ENCODE measurements at places on chromosomes 11 and 22.

DNA sequence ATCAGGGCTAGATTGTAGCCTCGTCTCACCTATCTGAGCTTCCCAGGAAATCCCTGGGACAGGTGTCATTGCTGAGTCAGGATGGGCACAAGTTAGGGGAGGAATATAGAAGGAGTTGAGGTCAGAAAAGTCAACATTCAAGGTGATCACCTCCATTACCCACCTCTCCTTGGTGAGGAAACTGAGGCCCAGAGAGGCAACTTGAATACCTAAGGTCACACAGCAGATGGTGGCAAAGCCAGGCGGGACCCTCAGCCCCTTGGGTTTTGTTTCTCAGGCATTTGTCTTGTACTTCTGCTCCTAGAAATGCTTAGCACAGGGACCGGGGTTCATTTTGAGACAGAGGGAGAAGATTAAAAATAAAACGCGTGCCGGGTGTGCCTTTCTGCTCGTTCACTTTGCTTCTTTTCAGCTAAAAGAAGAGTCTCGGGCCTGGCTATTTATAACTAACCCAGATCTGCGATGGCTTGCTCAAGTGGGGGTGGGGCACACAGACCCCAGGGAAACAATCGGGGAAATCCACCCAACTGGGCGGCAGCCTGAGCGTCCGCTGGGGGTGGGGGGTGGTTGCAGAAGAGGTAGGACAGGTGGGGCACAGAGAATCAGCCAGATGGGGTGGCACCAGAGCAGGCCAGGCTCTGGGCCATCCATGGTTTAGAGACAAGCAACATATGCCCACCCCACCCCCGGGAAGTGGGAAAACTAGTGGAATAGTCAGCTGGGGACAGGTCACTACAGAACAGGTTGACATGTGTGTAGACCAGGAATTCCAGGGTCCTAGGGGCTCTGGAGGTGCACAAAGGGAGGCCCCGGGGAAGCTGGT, 3.9 kb upstream of the GNAZ start:
- DNase-seq, result no peak

DNA sequence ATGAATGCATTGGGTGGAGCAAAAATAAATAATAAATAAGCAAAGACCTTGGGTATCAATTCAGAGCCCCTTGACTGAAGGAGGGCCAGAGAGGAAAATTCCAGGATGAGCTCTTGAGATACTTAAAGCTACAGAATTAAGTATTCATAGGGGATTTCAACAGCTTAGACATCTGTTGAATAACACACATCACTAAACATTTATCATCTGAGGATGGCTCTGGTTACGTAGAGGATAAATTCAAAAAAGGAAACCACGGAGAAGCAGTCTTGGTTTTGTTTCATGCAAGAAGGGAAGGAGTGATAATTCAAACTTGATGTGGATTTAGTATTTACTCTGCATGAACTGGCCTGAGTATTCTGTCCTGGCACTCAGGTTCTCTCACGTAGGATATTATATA, 29.8 kb downstream of the ARHGAP42 start:
- no peak for DNase-seq

DNA sequence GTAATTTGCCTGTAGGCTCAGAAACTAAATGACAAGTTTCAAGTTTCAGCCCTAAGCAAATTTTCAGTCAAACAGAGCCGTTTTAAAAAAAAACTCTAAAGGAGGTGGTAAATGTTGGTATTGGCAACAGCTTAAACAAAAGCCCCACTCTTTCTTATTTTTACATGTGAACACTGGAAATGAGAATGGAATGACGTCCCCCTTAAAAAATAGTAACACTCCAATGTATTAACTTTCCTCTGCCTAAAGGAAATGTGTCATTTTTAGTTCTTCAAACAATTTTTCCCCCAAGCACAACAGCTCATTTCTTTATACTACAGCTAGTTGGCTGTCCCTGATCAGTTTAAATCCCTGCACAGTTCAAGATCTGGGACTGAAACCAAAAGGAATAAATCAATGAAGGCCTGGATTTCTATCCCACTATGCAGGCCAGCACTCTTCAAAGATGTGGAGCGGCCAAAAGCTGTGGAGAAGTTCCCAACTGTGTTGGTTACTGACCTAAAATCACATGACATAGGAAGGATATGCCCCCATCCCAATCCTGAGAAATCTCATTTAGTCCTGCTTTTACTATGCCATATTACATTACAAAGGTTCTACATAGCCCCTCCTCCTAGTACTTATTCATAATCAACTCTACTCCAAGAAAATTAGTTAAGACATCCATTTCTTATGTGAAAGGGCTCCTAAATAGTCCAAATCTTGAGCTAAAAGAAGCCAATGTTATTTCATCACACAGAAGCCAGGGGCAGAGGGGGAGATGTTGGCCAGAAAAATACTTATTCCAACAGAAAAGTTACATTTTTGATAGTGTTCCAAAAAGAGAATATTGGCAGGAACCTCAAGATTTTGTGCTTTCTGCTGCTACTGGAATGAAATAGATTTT, 95.9 kb downstream of the CADM1 start:
- DNase-seq, result peak; percentile 2

GRCh38 chr11:35721651-35722282, 59.2 kb downstream of the TRIM44 start:
- no peak for DNase-seq

DNA sequence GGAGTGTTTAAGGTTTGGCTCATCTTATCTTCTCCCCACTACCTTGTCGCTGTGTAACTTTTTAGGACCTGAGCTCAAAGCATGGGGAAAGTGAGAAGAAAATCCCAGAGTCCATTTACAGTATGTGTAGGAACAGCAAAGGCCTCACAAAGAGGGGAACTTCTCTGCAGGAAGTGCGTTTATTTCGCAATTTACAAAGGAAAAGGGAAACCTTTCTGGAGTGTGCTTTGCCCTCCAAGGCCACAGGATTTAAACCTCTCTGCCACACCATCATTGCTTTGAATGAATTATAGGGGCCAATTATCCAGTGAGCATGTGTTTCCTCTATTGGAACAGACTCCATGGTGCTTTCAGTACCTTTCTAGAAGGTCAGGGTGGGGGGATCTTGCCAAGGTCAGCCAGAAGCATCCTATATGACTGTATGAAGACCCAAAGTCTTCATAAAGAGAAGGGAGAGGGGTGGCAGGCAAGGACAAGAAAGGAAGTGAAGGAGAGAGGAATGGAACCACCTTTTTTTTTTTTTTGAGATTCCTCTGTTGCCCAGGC, 68.1 kb upstream of the LMO2 start:
- no peak for DNase-seq

GRCh38 chr11:73480677-73481076, 104.5 kb downstream of the RELT start:
- no peak for DNase-seq

- DNase-seq, result no peak
Measured at GRCh38 chr11:534396-535209, 773 bp downstream of the HRAS start.

- DNase-seq, result no peak
Measured at GRCh38 chr22:27564806-27565205, 236.8 kb downstream of the MN1 start.

- DNase-seq, result peak; percentile 23
Measured at GRCh38 chr11:94224078-94224477, 80.3 kb upstream of the IZUMO1R start.

GRCh38 chr22:33677536-33677935, 242.7 kb downstream of the LARGE1 start:
- no peak for DNase-seq

DNA sequence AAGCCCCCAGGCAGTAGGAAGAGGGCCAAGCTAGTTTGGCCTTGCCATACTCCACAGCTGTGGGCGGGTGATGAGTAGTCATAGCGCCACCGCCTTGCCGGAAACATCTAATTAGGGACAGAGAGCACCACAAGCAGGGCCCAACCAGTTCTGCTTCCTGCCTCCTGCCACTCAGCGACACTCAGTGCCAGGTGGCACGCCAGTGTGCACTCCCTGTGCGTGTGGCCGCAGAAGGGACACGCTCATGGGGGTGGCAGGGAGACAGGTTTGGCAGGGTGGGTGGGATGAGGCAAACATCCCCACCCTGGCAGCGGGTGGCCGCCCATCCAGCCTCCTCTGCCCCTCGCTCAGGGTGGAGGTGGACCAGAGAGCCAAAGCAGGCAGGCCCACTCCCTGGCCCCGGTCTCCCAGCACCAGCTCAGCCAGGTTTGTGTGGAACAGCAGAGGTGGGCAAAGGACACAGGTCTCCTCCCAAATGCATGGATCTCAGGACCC, 4.9 kb downstream of the OVOL1 start:
- no peak for DNase-seq

DNA sequence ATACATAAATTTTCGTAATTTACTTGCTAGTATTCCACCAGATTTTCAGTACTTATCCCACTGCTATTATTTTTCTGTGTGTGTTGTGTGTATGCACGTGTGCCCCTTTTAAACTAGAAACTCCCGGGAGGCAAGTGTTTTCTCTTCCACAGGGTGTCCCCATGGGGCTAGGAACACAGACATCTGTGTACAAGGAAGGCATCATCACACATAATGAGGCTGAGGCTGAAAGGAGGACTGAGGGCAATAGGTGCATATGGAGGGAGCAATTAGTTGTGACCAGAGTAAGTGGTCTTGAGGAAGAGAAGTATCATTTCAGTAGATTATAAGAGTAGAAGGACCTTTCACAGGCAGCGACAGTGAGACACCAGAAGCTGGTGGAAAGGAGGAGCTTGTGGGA, 2.1 kb upstream of the DPAGT1 start:
- DNase-seq, result no peak

- DNase-seq, result no peak
Measured at GRCh38 chr22:50406416-50407170, 63.5 kb downstream of the PPP6R2 start.

DNA sequence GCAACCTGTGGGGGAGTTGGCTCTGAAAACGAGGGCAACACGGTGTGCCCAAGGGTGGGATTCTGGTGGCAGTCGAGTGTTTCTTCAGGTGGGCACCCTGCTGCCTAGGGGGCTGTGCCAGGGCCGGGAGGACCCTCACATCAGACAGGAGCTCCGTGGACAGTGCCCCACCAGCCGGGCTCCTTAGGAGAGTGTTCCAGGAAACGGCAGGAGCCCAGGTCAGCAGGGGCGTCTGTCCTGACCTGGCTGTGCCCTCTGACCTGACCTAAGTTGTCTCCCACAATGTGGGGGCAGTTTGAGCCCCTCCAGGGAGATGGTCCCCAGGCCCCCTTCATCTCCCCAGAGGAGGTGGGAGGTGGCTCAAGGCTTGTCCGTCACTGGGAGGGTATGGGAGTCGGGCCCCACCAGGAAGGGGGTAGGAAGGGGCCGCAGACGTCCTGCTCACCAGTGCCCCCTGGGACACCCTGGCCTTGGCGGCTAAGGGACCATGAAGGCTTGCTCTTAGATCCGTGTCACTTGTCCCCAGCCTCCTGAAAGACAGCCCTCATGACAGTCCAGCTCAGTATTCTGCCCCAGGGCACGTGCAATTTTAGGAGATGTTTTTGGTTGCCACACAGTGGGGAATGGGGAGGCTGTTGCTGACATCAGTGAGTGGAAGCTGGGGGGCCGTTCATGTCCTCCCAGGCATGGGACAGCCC, 32.2 kb upstream of the GAL start:
- DNase-seq, result no peak

DNA sequence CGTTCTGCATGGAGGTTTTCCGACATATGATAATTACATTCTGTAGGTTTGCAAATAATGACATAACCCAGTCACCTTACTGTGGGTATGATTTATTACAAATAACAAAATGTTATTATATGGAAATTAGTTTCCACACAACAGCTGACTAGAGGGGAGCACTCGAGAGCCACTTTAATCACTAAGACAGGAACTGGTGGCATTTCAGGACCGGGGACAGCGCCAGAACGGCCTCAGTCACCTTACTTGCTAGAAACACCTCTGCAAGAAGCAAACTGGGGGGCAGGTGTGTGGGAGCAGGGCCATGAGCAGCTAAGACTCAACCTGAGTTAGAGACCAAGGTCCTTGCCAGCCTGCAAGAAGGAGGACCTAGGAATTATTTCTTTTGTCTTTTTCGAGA, 199.9 kb downstream of the DSCAML1 start:
- DNase-seq, result no peak

- DNase-seq, result no peak
Measured at GRCh38 chr11:14499178-14499559, 442 bp downstream of the COPB1 start.

DNA sequence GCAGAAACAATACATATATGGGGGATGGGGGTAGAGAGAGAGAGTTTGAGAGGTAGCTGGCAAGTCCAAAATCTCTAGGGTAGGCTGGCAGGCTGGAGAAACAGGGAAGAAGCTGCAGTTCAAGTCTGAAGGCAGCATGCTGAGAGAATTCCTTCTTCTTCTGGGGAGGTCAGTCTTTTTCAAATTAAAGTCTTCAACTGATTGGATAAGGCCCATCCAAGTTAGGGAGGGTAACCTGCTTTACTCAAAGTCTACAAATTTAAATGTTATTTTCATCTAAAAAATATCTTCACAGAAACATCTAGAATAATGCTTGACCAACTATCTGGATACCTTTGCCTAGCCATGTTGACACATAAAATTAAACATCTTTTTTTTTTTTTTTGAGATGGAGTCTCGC, 2.9 kb upstream of the TREH start:
- no peak for DNase-seq

DNA sequence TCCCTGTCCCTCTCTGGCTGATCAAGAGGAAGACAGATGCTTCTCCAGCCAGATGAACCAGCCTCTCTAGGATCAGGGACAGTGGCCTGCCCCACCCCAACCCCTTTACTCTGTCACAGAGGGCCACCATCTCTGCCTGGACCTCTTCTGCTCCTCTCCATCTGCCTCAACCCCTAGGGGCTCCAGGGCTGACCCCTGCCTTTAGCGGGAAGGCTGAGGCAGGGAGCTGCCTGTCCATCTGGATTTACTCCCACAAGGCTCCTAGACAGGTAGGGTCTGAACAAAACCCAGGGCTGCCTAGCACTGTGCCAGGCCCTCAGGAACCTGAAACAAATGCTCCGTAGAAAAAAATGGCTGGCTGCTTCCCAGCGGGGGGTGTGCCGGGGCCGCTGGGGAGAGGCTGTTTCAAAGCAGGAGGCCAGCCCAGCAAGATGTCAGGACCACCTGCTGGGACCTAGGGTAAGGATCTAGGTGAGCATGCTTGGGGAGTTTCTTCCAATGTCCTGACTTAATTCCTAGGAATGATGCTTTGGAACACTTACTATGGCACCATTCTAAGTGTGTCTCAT, 3.2 kb downstream of the CHST1 start:
- no peak for DNase-seq

GRCh38 chr11:44389963-44390605, 80.1 kb upstream of the ALX4 start:
- DNase-seq, result no peak

DNA sequence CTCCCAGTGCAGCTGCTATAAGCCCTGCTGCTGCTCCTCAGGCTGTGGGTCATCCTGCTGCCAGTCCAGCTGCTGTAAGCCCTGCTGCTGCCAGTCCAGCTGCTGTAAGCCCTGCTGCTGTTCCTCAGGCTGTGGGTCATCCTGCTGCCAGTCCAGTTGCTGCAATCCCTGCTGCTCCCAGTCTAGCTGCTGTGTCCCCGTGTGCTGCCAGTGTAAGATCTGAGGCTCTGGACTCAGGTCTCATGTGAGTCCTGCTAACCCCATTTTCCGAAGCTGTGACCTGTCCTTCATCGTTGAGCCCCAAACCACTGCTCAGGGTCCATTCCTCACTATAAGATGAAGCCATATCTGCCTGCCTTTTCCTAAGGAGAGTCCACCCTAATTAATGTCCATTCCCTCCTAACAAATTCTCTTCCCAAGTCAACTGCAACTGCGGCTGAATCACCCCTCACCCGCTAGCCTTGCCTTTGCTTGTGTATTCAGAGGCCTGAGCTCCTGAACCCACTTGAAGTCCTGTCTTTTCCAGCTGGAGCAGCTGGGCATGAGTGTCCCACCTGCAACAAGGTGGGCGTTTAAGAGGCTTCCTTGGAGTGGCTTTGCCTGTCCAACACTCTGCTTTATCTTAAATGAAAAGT, 626 bp downstream of the KRTAP5-7 start:
- no peak for DNase-seq

GRCh38 chr11:114061048-114061680, 1.7 kb downstream of the ZBTB16 start:
- no peak for DNase-seq
